SJCRH30 (cell line): ENCODE measurements at places on chromosomes 2 and 18. TPM values are rescaled to one million over a fixed set of nuclear protein-coding genes. Genes with fewer than 3 reads are reported as not detected.

Gene ITGA4
- total RNA-seq = 22.1 and 22.7 TPM in 2 replicates

GRCh38 chr2:41137031-41137430 is 685.1 kb upstream of the SLC8A1 start:
- peaks cover 5% of the 10 kb centered on the region; the same call in 1 of the 2 replicates for H3K4me1 ChIP-seq
- no peaks in the 10 kb centered on the region for H3K27me3 ChIP-seq
- no peaks in the 10 kb centered on the region for H3K36me3 ChIP-seq
- H3K4me3 ChIP-seq = no peak overlapping the region
- H3K27ac ChIP-seq = no peak overlapping the region

GRCh38 chr2:202278944-202279343 is 13.4 kb downstream of the NOP58 start:
- no peak overlapping the region for H3K27ac ChIP-seq
- H3K27me3 ChIP-seq = no peaks in the 10 kb centered on the region
- H3K36me3 ChIP-seq = peaks cover 78% of the 10 kb centered on the region
- no peak overlapping the region for H3K4me3 ChIP-seq

Gene POTEC
- total RNA-seq = not detected in 2 replicates

DNA sequence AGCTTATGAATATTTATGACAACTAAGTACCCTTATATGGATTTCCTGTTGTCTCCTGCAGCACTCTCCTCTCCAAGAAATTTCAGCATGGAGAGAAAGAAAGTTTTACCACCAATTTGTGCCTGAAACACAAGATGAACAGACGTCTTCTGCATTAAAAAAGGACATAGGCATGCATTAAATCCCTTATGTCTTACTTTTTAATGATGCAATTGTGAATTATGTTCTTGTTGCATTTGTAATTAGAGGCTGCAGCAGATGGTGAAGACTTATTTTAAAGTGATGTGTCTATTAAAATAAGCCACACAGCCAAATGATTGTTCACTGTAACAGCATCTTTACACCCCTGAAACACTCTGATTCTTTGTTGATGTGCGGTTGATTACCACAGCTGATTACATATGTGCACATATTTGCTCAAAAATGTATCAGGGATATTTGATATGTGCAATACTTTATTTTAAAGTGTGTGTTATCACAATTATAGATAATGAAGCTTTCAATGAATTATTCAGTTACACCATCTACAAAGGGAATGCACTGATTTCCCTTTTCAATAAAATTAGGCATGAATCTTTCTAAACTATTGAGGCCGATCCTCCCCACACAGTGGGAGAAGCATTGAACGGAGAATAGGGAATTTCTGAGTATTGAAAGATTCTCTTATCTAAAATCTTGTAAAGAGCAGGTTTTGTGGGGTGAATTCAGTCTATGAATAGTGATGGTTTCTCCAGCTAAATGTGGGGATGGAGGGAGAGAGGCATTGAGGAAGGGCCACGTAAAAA is 585.1 kb downstream of the SLC4A3 start:
- no peaks in the 10 kb centered on the region for H3K36me3 ChIP-seq
- peaks cover 17% of the 10 kb centered on the region for H3K4me1 ChIP-seq
- H3K27ac ChIP-seq = no peak overlapping the region
- DNase-seq = no peak

DNA sequence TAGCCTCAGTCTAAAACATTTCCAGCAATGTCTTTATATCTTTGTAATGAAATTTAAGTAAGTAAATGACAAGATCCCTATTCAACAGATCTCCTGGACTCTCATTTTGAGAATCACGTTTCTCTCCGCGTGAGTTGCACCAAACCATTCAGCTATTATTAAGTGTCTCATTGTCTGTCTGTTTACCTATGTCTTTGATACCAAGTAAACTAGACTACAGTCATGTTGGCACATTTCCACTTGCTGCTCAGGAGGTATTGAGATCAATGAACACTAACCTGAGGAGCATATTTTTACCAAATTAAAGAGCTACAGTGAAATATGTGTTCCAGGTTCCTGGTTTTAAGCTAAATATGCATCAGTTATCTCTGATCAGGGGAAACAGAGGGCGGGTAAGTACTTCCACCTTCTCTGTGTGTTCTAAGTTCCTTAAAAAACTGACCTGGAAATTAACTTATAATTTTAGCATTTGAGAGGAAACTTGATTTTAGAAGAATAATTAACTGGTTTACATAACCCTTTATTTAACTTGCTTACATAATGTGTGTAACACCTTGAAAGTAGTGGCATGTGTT is 125.8 kb downstream of the OSBPL6 start:
- H3K4me1 ChIP-seq = no peaks in the 10 kb centered on the region
- H3K4me3 ChIP-seq = no peak overlapping the region
- H3K27me3 ChIP-seq = no peaks in the 10 kb centered on the region
- DNase-seq = no peak

- no peak overlapping the region for H3K27ac ChIP-seq
- H3K27me3 ChIP-seq = no peaks in the 10 kb centered on the region
- H3K4me3 ChIP-seq = no peak overlapping the region
- no peaks in the 10 kb centered on the region for H3K36me3 ChIP-seq
- DNase-seq = no peak
Observed at GRCh38 chr2:14358339-14358738, 274.2 kb upstream of the LRATD1 start.

DNA sequence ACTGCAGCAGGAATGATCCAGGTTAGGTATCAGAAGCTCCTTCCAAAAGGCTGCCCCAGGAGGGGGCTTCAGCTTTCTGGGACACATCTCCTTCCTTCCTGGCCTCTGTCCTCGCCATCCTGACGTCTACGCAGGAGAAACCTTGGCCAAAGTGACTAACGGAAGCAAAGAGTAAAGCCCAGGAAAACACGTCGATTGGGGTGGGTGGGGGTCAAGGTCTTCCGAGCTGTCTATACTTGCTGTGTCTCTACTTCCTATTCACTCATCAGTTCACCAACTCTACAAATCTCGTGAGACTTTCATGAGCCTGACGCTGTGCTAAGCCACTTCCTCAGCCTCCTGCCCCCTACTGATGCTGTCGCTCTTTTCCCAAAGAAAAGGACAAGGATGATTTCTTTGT is 212.6 kb downstream of the TNS1 start:
- no peaks in the 10 kb centered on the region; the same call in 1 of the 2 replicates for H3K27me3 ChIP-seq
- DNase-seq = no peak
- H3K4me1 ChIP-seq = no peaks in the 10 kb centered on the region
- H3K27ac ChIP-seq = no peak overlapping the region
- no peak overlapping the region for H3K4me3 ChIP-seq
- H3K36me3 ChIP-seq = no peaks in the 10 kb centered on the region

DNA sequence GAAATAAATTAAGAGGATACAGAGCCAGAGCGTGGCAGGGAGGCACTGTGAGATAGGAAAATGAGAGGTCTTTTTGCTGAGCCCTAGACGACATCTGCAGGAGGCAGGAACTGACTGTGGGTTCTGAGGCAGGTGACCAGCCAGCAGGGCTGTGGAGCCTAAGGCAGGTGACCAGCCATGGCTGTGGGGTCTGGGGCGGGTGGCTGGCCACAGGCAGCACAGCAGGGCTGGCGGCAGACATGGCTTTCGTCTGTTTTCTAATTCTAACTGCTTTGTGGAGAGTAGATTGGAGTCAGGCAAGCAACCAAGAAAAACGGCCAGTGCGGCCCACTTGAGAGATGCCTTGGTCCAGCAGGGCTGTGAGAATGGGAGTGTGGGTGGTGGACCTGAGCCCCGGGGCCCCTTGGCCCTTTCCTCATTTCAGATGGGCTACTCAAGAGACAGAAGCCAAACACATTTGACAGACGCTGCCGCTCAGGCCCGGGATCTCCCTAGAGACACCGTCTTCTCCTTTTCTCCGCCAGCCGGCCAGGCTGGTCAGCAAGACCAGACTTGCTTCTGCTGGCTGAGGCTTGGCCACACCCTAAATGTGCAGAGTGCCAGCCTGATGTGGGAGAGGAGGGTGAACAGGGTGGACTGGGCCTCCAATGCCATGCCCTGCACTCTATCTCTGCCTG is 19.7 kb upstream of the GNAL start:
- H3K27me3 ChIP-seq = no peaks in the 10 kb centered on the region
- H3K36me3 ChIP-seq = no peaks in the 10 kb centered on the region
- no peak for DNase-seq

GRCh38 chr18:27855486-27855885 is 321.4 kb downstream of the CDH2 start:
- no peaks in the 10 kb centered on the region for H3K36me3 ChIP-seq
- H3K4me1 ChIP-seq = no peaks in the 10 kb centered on the region
- no peak overlapping the region for H3K4me3 ChIP-seq
- H3K27me3 ChIP-seq = no peaks in the 10 kb centered on the region
- no peak overlapping the region for H3K27ac ChIP-seq

Gene SERPINB10
- not detected in 2 replicates for total RNA-seq

GRCh38 chr2:176536439-176537133 is 267.3 kb downstream of the MTX2 start:
- peak; percentile 37 for DNase-seq
- no peak overlapping the region for H3K4me3 ChIP-seq
- no peaks in the 10 kb centered on the region for H3K27me3 ChIP-seq
- no peak overlapping the region for H3K27ac ChIP-seq

Gene RALB
- 33.3 and 35.8 TPM in 2 replicates for total RNA-seq

- no peaks in the 10 kb centered on the region for H3K27me3 ChIP-seq
- no peaks in the 10 kb centered on the region for H3K36me3 ChIP-seq
- no peak overlapping the region for H3K27ac ChIP-seq
- no peak overlapping the region for H3K4me3 ChIP-seq
Observed at GRCh38 chr18:48694295-48694694, 155.5 kb downstream of the CTIF start.

GRCh38 chr18:69969491-69969890 is 21.8 kb upstream of the CD226 start:
- H3K4me1 ChIP-seq = no peaks in the 10 kb centered on the region
- no peak overlapping the region for H3K4me3 ChIP-seq
- no peak overlapping the region for H3K27ac ChIP-seq
- no peaks in the 10 kb centered on the region for H3K36me3 ChIP-seq

DNA sequence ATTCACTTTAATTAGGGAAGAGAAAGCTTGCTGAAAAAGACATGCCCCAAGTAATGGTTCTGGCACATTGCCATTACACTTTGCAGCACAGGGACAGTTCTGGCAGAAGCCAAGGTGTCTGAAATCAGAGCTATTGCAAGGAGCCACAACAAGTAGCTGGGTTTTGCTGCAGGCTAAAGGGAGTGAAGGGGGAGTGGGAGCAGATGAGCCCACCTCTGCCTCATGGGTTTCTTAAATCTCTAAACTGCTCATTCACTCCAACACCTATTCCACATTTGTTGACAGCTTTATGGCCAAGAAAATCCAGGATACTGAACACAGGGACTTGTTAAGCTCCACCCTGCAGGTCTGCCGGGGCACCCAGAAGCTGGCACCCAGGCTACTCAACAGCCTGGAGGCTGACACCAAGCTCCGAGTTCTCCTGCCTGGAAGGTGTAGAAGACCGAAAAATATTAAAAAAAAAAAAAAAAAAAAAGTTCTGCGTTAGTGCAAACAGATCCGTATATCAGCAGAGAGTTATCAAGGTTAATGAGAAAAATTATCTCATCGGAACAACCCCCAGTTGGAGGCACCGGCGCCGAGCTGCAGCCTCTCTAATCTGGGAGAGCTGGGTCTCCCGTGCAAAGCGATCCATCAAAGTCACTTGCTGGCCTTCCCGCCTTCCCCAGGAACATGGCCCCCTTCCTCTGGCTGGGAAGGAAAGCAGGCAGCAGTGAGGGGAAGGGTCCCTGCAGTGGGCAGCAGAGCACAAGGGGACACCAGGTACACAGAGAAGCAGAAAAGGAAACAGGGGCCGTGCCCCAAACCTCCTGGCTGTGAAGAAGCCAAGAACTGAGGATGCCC is 123.7 kb downstream of the HNMT start:
- H3K27ac ChIP-seq = no peak overlapping the region
- H3K36me3 ChIP-seq = no peaks in the 10 kb centered on the region
- H3K4me3 ChIP-seq = no peak overlapping the region
- no peaks in the 10 kb centered on the region for H3K27me3 ChIP-seq

GRCh38 chr2:217735899-217736298 is 266.9 kb downstream of the TNS1 start:
- peaks cover 6% of the 10 kb centered on the region; the same call in 1 of the 2 replicates for H3K4me1 ChIP-seq
- H3K36me3 ChIP-seq = no peaks in the 10 kb centered on the region
- H3K27ac ChIP-seq = no peak overlapping the region

Gene MGAT4A
- total RNA-seq = 0.08 and 0.13 TPM in 2 replicates
